Gastrocnemius medialis (tissue), 4 donors: ENCODE measurements at places on chromosomes 2 and 18. TPM values are rescaled to one million over a fixed set of nuclear protein-coding genes. Genes with fewer than 3 reads are reported as not detected.

GRCh38 chr2:96409081-96409819 is 73.7 kb downstream of the NCAPH start:
- DNase-seq, result no peak
- no peaks in the 10 kb centered on the region for H3K27me3 ChIP-seq
- H3K4me3 ChIP-seq, result no peak overlapping the region
- H3K27ac ChIP-seq, result no peak overlapping the region
- peaks cover 7% of the 10 kb centered on the region for H3K4me1 ChIP-seq

MCM6 gene
- total RNA-seq, result 4.2 TPM

- H3K36me3 ChIP-seq, result no peaks in the 10 kb centered on the region
- H3K27ac ChIP-seq, result no peak overlapping the region
- no peaks in the 10 kb centered on the region for H3K27me3 ChIP-seq
- no peak for DNase-seq
- no peak overlapping the region for H3K4me3 ChIP-seq
- H3K4me1 ChIP-seq, result peaks cover 27% of the 10 kb centered on the region
Measured at GRCh38 chr2:42353792-42354429, 7.1 kb downstream of the COX7A2L start.

- no peak overlapping the region for H3K4me3 ChIP-seq
- no peak for DNase-seq
- H3K27me3 ChIP-seq, result no peaks in the 10 kb centered on the region
Measured at GRCh38 chr2:85769983-85770362, 16.2 kb downstream of the ATOH8 start.

DNA sequence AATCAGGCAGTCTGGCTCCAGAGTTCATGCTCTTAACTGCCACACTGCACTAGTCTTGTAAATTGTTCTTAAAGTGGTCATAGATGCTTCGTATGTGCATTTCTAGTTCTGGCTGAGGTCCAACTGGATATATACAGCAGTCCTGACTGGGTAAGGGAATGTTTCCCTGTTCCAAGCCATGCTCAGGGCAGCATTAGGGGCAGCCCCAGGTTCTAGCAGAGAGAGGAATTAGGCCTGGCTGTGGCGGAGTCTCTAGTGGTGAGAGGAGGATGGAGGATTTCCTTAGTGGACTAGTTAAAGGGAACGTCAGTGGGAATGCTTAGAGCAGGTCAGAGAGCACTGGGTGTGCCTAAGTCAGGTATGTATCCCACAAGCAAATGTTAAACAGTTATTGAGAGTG is 28.0 kb downstream of the UBE2E3 start:
- no peaks in the 10 kb centered on the region for H3K36me3 ChIP-seq

DNAJC5G gene
- not detected for total RNA-seq

MREG gene
- not detected for total RNA-seq

GRCh38 chr18:59437851-59438569 is 78.9 kb upstream of the LMAN1 start:
- H3K4me3 ChIP-seq, result no peak overlapping the region
- H3K4me1 ChIP-seq, result no peaks in the 10 kb centered on the region
- DNase-seq, result no peak
- H3K27ac ChIP-seq, result no peak overlapping the region
- H3K27me3 ChIP-seq, result no peaks in the 10 kb centered on the region
- no peaks in the 10 kb centered on the region for H3K36me3 ChIP-seq

DNA sequence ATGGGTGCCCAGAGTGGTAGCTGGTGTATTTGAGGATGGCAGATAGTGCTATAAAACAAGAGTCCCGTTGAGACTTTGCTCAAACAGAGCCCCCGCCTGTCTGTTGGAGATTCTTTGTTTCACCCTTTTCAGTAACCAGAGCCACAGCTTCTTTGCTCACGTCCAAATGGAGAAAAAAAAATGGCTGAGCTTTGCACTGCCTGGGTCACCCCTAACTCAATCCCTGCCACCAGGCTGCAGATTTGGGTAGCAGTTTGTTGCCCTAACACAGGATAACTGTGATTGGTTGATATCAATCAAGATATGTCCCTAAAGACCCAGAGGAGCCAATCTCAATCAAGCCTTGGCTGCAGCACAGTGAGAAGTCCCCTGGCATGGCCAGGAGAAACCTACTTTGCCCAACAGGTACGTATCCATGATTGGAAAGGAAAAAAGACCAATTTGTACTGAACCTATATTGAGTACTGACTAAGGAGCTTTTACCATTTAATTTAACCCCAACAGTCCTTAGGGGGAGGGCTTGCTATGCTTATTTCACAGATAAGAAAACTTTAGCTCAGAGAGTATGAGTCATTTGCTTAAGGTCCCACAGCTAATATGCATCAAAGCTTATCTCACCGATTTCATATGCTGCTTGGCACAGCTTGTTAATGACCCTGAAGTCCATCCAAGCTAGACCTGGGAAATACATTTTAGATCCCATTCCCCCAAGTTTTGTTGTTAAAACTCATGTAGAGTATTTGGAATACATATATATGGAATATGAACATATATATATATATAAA is 72.0 kb upstream of the SH3BP4 start:
- no peaks in the 10 kb centered on the region for H3K36me3 ChIP-seq
- no peak overlapping the region for H3K27ac ChIP-seq
- no peak overlapping the region for H3K4me3 ChIP-seq
- DNase-seq, result no peak
- H3K4me1 ChIP-seq, result no peaks in the 10 kb centered on the region

PID1 gene
- 18.5 TPM for total RNA-seq

DNA sequence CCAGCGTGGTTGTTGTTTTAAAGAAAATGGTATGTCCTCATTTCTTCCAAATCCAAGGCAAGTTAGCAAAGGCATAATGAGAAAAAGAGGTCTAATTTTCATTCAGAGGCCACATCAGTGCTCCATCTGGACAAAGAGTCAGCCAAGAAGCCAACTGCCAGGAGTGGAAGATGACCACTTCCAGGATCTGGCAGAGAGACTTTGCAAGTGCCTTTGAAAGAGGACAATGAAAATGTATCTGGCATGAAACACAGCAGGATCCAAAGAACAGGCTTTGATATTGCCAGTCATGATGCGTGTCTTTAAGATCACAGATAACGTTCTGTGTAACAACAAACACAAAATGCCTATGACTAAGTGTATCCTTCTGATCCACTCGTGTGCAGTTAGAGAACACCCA is 82.8 kb downstream of the AFF3 start:
- no peak overlapping the region for H3K27ac ChIP-seq
- H3K36me3 ChIP-seq, result no peaks in the 10 kb centered on the region
- no peak for DNase-seq
- no peaks in the 10 kb centered on the region for H3K27me3 ChIP-seq
- H3K4me3 ChIP-seq, result no peak overlapping the region

DNA sequence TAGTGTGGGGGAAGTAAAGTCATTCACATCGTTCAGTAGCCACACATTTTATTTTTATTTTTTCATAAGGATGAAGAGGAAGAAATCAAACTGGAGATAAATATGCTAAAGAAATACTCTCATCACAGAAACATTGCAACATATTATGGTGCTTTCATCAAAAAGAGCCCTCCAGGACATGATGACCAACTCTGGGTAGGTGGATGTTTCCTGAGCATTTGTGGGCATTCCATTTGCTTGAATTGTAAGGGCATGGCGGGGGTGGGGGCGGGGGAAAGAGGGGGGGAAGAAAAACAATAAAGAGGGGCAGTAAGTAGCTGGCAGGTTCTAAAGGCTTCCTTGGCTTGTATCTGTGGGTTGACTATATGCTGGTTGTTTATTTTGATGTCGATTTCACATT is 126.4 kb downstream of the MAP4K4 start:
- H3K4me3 ChIP-seq, result no peak overlapping the region
- no peaks in the 10 kb centered on the region for H3K36me3 ChIP-seq
- H3K4me1 ChIP-seq, result peaks cover 16% of the 10 kb centered on the region

DNA sequence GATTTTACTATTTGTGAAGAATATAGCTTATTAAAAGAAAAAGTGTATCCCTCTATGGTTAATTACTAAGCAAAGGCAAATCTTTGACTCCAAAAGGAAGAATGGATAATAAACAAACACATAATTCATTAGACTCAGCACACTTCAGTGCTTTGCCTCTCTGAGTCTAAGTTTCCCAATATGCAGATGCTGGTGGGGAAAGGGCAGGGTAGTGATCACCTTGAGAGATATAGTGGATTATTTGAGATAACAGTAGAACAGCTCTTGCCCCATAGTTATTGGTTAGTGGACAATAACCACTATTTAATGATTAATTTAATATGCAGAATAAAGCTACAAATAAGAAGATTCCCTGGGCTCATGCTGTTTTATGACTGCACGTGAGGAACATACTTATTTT is 98.2 kb upstream of the SLC8A1 start:
- DNase-seq, result no peak
- no peaks in the 10 kb centered on the region for H3K36me3 ChIP-seq
- H3K4me1 ChIP-seq, result no peaks in the 10 kb centered on the region
- no peak overlapping the region for H3K27ac ChIP-seq

DNA sequence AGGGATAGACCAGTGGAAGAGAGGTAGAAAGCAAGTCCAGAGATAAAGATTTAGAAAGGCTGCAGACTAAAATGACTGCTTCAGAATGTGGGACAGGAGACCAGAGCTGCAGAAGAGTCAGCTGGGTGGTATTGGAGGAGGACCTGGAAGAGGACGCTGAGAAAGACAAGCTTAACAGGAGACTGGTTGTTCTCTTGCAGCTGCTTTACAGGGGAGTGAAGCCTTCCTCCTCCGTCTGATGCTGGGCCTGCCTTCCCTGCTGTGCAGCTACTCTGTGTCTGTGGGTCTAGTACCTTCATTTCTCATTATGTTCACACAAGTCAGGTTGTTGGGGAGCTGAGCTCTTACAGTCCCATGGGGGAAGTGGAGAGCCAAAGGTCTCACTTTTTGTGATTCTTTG is 35.7 kb downstream of the SPATS2L start:
- no peak overlapping the region for H3K27ac ChIP-seq
- H3K36me3 ChIP-seq, result no peaks in the 10 kb centered on the region
- H3K27me3 ChIP-seq, result no peaks in the 10 kb centered on the region
- H3K4me3 ChIP-seq, result no peak overlapping the region
- DNase-seq, result no peak

POTEI gene
- not detected for total RNA-seq

DNA sequence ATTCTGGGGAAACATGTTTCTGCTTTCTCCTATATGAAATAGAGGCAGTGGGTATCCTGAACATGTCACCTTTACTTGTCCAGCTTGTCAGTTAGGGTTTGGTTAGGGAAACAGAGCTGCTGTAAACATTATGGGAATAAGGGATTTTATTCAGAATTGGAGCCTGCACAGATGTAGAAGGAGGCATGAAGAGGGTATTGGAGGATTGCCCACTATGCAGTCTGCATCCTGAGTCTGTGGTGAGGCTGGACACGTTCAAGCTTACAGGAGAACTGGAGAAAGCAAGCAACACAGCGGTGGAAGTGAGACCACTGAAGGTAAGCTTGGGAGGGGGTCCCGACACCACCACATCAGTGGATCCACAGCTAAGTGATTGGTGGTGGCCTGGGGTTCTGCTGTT is 443.0 kb upstream of the TNP1 start:
- H3K36me3 ChIP-seq, result no peaks in the 10 kb centered on the region
- no peaks in the 10 kb centered on the region for H3K4me1 ChIP-seq
- H3K27ac ChIP-seq, result no peak overlapping the region
- no peak for DNase-seq
- no peak overlapping the region for H3K4me3 ChIP-seq
